ENCODE measurements at places on chromosomes 6 and 20. TPM values are rescaled to one million over a fixed set of nuclear protein-coding genes. Genes with fewer than 3 reads are reported as not detected.

Gene VGLL2
- not detected for total RNA-seq

Gene ZDHHC14
- total RNA-seq = 9.4 TPM

Gene TNF
- total RNA-seq = not detected

Gene RPN2
- 269 TPM for total RNA-seq

Gene CLVS2
- total RNA-seq = not detected

Gene KHDC1L
- total RNA-seq = not detected

Gene SLC13A3
- total RNA-seq = 0.04 TPM

Gene THEMIS
- total RNA-seq = not detected

Gene BPIFA1
- not detected for total RNA-seq

Gene HMGN3
- total RNA-seq = 72.7 TPM

Gene CD93
- 553 TPM for total RNA-seq
